ENCODE measurements at places on chromosomes 12 and 14.
A peak's percentile ranks its signal among the peaks of the same experiment; 100 is the strongest.

GRCh38 chr14:79465651-79466050 lies 745.7 kb downstream of the DIO2 start:
- no peak for DNase-seq

DNA sequence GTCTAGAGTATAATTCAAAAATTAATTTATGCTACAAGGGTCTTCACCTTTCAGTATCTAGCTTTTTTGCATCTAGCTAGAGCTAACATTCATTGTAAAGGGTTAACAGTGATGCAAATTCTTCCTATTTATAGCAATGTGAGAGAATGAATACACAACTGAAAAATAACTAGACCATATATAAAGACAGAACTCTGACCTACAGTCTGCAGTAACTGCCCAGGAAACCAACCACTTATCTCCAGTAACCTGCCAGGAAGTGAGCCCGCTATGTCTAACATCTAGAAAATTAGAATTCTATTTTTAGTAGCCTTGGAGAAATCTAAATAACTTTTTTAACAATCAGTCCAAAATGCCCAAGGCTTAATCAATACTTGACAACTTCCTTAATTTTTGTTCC lies 1021.9 kb downstream of the LRFN5 start:
- no peak for DNase-seq

DNA sequence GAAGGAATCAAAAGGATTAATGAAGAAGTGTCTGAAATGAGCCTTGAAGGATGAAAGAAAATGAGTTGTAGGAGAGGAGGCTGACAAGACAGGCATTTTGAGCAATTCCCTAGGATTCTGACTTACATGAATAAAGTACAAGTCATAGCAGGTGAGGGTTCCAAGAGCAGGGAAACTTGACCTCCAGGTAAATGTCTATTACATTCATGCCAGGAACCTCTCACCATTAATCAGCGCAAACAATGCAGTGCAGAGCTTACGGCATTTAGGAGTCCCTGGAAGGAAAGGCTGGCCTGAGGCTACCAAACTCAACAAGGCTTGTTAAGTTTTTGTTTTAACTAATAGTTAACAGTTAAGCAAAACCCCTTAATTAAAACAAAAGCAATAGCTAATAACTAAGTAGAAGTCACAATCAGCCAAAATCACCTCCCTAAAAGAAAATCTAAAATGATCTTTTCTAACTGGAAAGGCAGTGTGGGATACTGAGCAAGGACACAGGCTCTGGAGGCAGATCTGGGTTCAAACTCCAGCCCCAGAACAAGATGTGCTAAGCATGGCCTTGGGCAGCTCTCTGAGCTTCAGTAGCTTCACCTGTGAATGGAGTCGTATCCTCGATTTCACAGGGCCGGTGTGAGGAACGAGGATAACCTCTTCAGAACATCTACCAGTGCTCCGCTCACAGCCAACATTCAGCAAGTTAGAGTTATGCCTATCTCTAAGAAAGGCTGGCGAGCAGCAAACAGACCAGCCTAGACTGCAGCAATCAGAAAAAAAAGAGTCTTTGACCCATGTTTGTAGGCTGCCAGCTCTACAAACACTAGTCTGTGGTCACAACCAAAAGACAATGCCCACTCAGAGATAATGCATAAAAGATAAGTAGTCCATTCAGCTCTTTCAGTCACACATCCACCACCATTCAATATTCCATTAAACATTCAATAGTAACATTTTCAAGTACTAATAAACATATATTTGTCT lies 16.9 kb downstream of the PPTC7 start:
- no peak for DNase-seq

DNA sequence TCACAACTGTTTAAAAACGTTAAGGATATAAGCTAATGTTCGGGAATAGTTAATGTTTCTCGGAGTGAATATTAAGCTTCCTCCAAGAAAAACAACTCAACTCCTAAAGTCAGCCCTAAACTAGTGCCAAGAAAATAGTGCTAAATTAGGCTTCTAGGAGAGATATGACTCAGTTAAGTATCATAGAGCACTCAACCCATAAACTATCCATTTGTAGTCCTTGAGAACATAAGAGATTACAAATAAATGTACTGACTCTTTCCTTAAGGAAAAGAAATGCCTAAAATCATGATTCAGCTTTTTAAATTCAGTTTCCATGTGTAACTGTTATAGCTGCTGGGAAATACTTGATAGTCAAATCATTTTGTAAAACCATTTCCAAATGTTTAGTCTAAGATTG lies 117.1 kb downstream of the HMGA2 start:
- no peak for DNase-seq

DNA sequence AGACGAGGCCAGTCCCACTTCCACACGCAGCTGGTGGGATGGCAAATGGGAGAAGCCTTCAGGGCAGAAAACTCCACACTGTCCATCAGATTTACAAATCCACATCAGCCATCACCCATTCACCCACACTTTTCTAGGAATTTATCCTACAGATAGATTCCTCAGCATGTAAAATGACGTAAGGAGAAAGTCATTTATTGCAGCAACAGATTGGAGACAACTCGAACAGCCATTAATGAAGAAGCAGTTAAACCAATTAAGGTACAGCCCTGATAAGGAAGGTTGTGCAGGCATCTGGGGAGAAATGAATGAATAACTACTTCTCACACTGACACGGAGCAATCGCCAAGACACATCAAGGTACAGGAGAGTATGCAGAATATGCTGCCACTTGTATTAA lies 26.2 kb downstream of the PRKAB1 start:
- no peak for DNase-seq

- DNase-seq: no peak
These were observed 199.1 kb upstream of the KRR1 start for GRCh38 chr12:75710361-75711069.

DNA sequence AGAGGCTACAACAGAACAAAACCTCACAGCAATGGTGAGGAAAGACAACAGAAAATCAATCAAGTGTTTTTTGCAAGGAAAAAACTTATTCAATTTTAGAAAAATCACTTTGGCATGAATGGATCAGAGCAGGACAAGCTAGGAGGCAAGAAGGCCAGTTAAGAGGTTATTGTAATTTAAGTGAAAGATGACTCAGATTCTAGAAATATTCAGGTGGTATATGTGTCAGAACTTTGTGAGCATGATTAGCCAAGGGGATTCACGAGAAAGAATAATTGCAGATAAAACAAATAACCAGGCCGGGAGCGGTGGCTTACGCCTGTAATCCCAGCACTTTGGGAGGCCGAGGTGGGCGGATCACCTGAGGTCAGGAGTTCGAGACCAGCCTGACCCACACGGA lies 12.7 kb downstream of the GCH1 start:
- DNase-seq: no peak

- no peak for DNase-seq
These were observed 22.6 kb downstream of the INSM2 start for GRCh38 chr14:35556548-35556947.

- DNase-seq: no peak
These were observed 2.9 kb downstream of the LLPH start for GRCh38 chr12:66127650-66128049.

- DNase-seq: no peak
These were observed 101.4 kb downstream of the PDZRN4 start for GRCh38 chr12:41289501-41289900.

GRCh38 chr12:117140397-117141096 lies 41.3 kb upstream of the TESC start:
- no peak for DNase-seq

GRCh38 chr14:45558183-45558582 lies 305.2 kb upstream of the MIS18BP1 start:
- DNase-seq: no peak

DNA sequence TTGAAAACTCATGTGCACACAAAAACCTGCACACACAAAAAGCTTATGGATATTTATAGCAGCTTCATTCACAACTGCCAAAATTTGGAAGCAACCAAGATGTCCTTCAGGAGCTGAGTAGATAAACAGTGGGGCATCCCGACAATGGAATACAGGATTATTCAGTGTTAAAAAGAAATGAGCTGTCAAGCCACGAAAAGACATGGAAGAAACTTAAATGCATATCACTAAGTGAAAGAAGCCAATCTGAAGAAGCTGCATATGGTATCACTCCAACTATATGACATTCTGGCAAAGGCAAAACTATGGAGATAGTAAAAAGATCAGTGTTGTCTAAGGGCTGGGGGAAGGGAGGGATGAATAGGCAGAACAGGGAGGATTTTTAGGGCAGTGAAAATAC lies 5.2 kb upstream of the TPCN1 start:
- no peak for DNase-seq

GRCh38 chr12:128468926-128469325 lies 202.0 kb downstream of the TMEM132C start:
- no peak for DNase-seq

GRCh38 chr12:113844495-113845210 lies 121.5 kb downstream of the RBM19 start:
- no peak for DNase-seq

GRCh38 chr12:62586850-62587249 lies 120.2 kb downstream of the MON2 start:
- no peak for DNase-seq

DNA sequence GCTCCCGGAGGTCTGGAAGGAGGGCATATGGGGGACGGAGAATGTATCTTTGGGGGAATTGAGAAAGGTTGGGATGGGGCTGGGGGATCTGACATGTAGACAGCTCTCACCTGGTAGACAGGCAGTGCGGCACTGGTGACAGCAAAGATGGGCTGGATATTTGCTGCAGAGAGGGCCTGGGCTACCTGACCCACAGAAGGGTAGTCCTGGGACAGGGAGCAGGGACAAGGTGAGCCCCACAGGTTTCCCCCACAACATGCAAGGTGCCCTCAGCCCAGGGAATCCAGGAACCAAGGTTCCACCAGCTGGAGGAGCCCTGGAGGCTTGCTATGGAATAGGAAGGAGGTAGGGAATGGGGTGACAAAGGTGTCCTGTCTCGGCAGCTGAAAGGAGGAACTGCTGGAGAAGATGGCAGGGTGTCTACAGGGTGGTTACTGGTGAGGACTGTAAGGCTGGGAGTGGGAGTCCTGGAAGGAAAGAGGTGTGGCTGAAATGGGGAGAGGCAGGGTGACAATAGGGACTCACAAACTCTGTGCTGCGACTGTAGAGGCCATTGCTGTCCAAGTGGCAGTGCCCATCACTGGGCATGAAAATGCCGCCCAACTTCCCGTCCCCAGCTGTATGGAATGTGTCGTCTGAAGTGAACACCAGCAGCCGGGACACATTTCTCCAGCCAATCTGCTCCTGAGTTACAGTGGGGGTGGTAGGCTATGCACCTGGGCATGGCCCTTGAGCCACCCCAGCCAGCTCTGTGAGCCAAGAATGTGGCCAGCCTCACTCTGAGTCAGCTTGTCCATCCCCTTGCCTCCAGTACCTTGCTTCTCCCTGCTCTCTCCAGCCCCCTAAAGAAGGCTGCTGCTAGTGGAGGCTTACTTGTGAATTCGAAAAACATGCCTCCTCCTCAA lies 11.3 kb downstream of the ITGB7 start:
- DNase-seq: no peak

DNA sequence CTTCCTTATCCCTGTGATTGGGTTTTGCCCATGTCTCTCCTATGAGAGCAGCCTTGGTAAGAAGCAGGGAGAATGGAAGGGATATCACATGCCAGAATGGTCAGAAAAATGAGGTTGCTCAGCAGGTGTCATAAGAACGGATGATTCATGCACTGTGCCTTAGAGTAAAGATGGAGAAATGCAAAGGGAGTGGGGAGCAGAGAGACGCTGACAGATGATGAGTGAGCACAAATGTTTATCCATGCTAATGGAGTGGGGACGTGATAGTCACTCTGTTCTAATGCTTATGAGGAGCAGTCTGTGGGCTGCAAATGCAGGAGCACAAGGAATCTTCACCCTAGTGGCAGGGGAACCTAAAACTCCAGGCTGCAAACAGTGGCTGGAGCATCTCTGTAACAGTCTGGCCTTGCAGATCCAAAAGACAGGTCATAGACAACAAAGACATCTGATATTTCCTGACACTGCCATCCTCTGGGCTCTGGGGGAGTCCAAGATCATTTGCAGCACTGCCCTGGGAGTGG lies 243.2 kb downstream of the CACNA1C start:
- no peak for DNase-seq

GRCh38 chr14:99188731-99189191 lies 83.2 kb downstream of the BCL11B start:
- no peak for DNase-seq

DNA sequence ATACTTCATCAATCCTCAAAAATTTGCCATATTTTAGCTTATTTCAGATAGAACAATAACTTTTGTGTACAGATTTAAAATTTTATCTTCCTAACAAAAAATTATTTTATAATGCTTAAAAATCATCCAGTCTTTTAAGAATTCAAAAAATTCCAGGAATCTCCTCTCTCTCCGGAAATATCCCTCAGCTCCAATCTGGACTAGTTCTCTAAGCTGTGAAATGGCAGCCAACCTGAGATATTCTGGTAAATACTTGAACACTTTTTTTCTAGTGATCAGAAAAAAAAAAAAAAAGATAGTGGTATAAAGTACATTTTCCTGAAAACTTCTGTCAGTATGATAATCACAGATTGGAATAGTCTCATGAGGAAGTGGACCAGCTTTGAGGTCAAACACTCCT lies 57.6 kb downstream of the SSPN start:
- DNase-seq: no peak

GRCh38 chr14:48127674-48128073 lies 452.3 kb upstream of the MDGA2 start:
- DNase-seq: no peak

DNA sequence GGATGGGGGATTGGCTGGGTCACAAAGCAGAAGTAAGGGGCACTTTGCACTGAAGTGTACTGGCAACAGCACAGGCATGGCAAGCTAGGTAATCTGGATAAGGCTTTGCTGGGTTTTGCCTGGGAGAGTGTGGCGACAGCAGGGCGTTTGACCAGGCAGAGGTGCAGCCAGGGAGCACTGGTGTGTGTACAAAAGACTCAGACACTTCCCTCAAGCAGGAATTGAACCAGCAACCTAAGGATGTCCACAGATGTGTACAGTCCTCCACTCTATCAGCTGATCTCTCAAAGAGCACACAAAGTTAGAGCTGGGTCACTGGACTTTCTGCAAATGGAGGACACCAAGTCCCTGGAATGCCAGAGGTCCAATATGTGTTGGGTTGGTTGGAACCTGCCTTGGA lies 15.4 kb upstream of the RNASE4 start:
- peak; percentile 40 for DNase-seq

- no peak for DNase-seq
These were observed 174.5 kb upstream of the RBM19 start for GRCh38 chr12:114140576-114140975.

- DNase-seq: no peak
These were observed 8.7 kb downstream of the NGDN start for GRCh38 chr14:23478109-23478759.

DNA sequence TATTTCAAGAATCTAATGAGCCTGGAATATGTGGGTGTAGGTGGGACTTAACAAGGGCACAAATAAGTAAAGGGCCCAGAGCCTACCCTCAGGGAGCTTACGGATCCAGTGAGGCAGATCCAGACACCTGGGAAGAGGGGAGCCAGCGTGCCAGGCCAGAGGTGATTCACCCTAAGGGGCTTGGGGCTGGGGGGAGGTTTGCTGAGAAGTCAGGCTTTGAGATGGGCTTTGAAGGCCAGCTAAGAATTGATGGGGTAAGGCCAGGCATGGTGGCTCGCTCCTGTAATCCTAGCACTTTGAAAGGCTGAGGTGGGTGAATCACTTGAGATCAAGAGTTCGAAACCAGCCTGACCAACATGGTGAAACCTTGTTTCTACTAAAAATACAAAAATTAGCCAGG lies 695 bp upstream of the MMP19 start:
- no peak for DNase-seq

- DNase-seq: peak; percentile 76
These were observed 99.1 kb upstream of the MAP1LC3B2 start for GRCh38 chr12:116459916-116460663.

GRCh38 chr14:93044121-93044520 lies 71.6 kb downstream of the ITPK1 start:
- DNase-seq: no peak

GRCh38 chr12:56713345-56713744 lies 11.8 kb downstream of the NACA start:
- DNase-seq: no peak
